PC-3 (cell line): ENCODE measurements at places on chromosomes 2 and 18. TPM values are rescaled to one million over a fixed set of nuclear protein-coding genes. Genes with fewer than 3 reads are reported as not detected.
A peak's percentile ranks its signal among the peaks of the same experiment; 100 is the strongest.

The TTR gene
- total RNA-seq = not detected in 2 replicates

DNA sequence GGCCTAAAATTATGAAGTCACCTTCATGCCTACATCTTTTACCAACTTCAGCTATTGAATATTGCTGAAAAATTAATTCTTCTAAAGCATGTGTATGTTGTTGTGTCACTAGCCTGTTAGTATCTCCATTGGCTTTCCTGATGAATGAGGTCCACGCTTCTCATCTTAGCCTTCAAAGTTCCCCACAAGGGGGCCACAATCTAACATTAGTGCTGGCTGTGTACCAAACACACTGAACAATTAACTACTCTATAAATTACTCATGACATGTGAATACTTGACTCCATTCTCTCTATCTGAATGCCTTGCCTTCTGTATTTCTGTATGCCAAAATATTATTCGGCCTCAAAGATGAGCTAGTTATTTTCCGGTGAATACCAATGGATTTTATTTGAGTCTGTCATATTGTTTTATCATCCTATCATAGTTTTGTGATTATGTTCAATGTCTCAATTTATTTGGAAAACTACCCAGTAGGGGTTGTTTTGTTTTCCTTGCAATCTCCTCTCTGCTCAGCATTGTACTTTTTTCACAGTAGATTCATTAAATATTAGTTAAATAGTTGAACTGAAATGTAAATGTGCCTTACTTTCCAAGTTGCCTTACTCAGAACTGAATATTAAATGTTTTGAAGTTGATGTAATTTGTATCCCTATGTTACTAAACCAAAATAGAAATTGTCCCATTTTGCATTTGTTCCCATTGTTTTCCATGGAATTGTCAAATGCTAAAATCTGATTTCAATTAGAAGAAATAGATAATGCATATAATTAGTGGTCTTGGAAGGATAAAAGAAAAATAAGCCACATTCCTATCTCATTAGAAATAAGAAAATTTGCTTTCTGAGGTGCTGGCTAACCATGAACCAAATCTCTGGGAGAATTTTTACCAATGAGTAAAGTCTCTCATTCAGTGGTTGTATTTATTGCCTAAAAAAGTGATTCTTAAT, 208.4 kb upstream of the COL3A1 start:
- no peaks in the 10 kb centered on the region for H3K27me3 ChIP-seq
- no peak overlapping the region for H3K27ac ChIP-seq

The ALPG gene
- 0.12 and 0.18 TPM in 2 replicates for total RNA-seq

DNA sequence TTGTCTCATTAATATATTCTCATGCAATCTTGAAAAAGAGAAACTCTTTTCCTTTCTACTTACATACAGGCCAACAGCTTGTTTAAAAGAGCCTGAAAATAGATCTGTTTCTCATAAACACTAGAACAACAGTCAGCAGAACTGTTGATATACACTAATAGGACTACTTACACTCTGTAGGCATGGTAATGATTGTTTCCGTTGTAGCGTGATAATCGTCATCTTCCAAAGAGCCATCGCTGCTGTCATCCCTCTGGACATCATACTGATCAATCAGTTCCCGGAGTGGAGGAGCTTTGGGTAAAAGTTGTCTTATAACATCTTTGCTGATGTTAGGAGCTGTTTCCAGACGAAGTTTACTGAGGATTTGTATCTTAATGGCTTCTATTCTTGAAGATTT, 476 bp downstream of the MSTN start:
- no peak overlapping the region for H3K27ac ChIP-seq
- DNase-seq = no peak

GRCh38 chr2:62787386-62787785, 81.9 kb downstream of the EHBP1 start:
- no peaks in the 10 kb centered on the region for H3K27me3 ChIP-seq
- H3K4me1 ChIP-seq = peaks cover 11% of the 10 kb centered on the region; the same call in 1 of the 2 replicates
- DNase-seq = peak; percentile 59

The EMX1 gene
- not detected in 2 replicates for total RNA-seq

DNA sequence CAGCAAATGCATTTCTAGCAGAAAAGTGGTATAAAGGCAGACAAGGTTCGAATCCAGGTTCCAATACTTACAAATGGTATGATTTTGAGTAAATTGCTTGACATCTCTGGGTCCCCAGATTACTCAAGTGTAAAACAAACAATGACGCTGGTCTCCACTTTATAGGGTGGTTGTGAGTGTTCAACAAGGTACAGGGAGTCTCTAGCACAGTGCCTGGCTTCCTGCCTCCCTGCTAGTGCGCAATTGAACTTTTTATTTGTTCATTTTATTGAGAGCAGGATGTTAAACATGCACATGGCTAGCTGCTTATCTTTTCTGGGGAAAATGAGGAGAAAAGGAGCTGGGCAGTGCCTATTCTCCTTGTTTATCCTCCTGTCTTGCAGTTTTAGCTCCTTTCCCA, 74.9 kb upstream of the MYL1 start:
- H3K27me3 ChIP-seq = peaks cover 65% of the 10 kb centered on the region
- no peaks in the 10 kb centered on the region for H3K4me1 ChIP-seq
- H3K36me3 ChIP-seq = no peaks in the 10 kb centered on the region
- no peak for DNase-seq
- H3K27ac ChIP-seq = no peak overlapping the region

The OR6B2 gene
- not detected in 2 replicates for total RNA-seq

GRCh38 chr2:196404276-196404675, 232.9 kb upstream of the STK17B start:
- H3K27me3 ChIP-seq = peaks cover 4% of the 10 kb centered on the region; the same call in 1 of the 2 replicates
- H3K4me1 ChIP-seq = peaks cover 29% of the 10 kb centered on the region
- no peak for DNase-seq
- no peak overlapping the region for H3K4me3 ChIP-seq

The NPHP1 gene
- 1.3 and 4.2 TPM in 2 replicates for total RNA-seq
